Thoracic aorta (tissue), 2 donors: ENCODE measurements at places on chromosomes 13 and 19.

DNA sequence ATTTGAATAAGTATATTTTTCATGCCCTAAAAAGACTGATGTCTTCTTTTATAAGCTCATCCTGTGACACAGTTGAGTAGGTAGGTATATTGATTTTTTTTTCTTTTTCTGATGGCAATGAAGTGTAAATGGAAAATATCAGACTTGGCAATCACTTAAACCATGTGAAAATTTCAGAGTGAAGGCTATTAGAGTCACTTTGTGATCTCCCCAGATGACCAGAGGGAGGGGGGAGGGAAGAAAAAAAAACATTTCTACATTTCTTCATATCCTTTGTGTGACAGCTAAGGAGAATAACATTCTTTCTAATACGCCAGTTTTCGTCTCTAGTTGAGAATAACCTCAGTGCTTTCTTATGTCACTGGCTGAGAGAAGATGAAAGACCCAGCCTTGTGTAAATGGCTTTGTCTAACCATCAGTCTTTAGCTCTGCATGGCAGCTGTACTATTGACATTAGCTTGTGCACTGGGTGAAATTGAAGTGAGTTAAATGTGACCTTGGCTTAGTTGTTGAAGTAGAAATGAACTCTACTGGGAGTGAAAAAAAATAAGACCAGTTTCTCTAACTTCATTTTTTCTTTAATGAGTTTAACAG is 332.1 kb upstream of the DACH1 start:
- no peak for DNase-seq

- DNase-seq: no peak
Measured at GRCh38 chr19:402786-403185, 6.2 kb downstream of the C2CD4C start.

- DNase-seq: no peak
Measured at GRCh38 chr19:44809577-44810233, 802 bp downstream of the BCAM start.

DNA sequence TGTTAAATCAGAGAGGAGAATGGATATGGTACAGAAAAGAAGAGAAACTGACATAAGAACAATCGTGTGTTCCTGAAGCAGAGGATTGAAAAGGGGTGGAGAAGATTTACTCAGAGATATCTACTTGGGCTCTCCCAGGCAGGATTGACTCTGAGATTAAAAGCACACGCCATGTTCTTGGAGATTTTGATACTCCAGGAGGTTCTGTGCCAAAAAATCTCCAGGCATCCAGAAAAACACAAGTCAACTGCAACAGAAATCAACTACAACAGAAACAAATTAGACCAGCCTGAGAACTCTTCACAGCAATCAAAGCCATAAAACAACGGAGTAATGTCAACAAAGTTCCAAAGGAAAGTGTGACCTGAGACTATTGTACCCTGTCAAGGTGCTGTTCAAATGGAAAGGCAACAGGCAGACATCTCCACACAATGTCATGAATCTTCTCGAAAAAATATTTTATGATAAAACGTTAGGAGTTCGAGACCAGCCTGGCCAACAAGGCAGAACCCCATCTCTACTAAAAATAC is 104.2 kb downstream of the UBL3 start:
- no peak for DNase-seq

DNA sequence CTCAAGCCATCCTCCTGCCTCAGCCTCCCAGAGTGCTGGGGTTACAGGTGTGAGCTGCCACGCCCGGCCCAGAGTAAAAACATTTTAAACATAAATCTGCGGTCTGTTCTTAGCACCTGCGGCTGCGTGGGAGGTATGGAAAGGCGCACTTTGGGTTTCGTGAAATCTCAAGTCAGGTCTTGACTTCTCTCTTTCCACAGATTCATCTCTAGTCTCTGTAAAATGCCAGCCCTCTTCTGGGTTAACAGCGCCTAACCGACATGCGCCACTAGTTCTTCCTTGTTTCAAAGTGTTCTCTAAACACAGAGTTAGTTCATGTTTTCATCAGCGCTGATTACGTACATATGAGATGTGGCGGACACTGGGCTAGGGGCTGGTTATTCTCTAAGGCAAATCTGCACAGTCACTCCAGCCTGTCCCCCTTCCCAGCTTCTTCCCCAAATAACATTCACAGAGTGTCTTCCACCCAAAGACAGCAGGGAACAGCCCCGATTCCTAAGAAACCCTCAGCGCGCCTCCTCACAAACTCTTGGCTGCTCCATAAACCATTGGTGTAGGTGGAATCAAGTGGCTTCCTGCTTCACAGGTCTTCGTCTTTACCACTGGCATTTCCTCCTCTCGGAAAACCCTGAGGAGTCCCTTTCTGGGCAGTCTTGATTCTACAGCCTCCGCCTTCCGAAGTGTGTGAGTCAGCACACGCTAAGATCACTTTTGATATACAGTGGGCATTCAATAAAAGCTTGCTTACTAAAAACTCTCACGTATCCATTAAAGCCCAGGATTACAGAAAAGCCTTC is 1.4 kb downstream of the PARP4 start:
- DNase-seq: no peak

GRCh38 chr13:43153436-43154090 is 130.2 kb downstream of the DNAJC15 start:
- no peak for DNase-seq

- no peak for DNase-seq
Measured at GRCh38 chr13:29846475-29847256, 3.8 kb downstream of the UBL3 start.

DNA sequence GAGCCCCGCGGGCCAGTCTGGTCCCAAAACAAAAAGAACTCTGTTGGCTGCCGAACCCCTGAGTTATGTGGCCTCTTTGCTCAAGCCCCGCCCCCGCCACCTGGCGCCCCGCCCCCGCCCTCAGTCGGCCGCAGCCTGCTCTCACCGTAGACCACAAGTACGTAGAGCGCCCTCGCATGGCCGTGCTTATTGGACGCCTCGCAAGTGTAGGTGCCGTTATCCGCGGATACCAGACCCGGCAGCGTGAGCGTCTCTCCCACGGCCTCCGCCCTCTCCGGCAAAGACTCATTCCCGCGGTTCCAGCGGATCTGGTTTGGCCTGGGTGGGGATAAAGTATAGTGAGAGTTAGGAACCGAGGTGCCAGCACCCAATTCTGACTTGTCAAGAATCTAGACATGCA is 5.5 kb upstream of the ZNF428 start:
- DNase-seq: no peak
